ENCODE measurements at places on chromosomes 3 and 15.
A peak's percentile ranks its signal among the peaks of the same experiment; 100 is the strongest.

DNA sequence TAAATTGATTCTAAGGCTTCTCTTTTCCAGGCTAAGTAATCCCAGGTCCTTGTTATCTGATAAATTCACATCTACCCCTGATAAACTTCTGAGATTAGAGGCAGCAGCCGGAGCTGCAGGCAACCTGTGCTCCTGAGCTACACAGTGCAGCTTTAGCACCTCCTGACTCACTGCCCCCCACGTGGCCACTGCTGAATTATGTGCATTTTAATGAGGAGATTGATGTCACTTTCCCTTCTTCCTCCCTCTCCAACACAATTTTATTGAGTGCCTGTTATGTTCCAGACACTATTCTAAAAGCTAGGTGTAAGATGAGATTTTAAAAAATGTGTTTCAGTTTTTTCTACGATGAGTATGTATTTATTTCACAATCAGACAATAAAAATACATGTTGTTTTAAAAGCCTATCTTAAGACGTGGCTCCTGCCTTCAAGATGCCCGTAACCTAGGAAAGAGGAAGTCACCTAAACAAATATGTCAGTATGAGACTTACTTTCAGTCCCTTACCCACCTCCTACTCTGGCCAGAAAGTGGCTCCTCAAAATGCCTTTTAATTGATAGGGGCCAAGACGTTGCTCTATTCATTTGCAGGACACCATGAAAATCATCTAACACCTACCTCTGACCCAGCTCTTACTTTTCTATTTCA is 161.5 kb upstream of the PFN2 start:
- DNase-seq, result peak; percentile 46

- DNase-seq, result no peak
Measured at GRCh38 chr3:156814295-156814694, 11.9 kb upstream of the LEKR1 start.

- no peak for DNase-seq
Measured at GRCh38 chr3:169350228-169350627, 313.3 kb downstream of the MECOM start.

DNA sequence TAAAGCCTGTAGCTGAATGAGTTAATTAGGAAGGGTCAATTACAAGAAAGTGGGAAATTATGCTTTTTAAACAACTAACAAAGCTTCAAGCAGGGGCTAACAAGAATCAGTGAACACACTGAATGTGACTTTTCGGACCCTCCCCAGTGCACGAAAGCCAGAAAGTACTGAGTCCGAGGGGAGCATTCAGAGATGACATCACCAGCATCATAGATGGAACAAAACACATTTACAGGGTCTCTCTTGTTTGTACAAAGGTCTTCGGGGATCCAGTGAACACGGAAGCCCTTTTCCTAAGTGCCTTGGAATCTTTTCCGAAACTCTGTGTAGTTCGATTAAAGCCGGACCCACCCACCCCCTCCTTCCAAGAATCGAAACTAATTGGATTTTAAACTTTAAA is 829 bp downstream of the DCP1A start:
- peak; percentile 26 for DNase-seq

- no peak for DNase-seq
Measured at GRCh38 chr3:2458816-2459215, 360.1 kb downstream of the CNTN4 start.

- DNase-seq, result no peak
Measured at GRCh38 chr3:27720899-27721716, 1.0 kb downstream of the EOMES start.

- no peak for DNase-seq
Measured at GRCh38 chr15:26722621-26723160, 50.2 kb downstream of the GABRB3 start.

GRCh38 chr3:130834476-130834875 is 59.4 kb upstream of the ATP2C1 start:
- DNase-seq, result no peak

GRCh38 chr3:53049987-53050386 is 4.1 kb upstream of the SFMBT1 start:
- DNase-seq, result no peak

DNA sequence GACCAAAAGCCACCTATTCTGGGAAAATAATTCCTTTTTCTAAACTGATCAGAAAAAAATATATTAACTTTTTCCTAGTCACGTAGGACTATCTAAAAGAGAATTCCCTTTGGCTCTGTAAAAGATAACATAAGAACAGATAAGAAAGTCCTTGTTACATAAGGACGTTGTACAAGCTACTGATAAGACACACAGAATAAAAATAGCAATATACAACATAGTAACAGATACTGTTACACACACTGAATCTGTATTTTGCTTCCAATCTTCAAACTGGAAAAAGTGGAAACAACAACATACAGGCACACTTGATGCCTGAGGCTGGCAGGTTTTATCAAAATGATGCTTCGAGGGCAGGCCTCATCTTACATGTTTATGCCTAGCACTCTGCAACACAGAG is 59.8 kb downstream of the SNX4 start:
- DNase-seq, result no peak

- DNase-seq, result no peak
Measured at GRCh38 chr15:93452537-93453211, 363.7 kb upstream of the RGMA start.

DNA sequence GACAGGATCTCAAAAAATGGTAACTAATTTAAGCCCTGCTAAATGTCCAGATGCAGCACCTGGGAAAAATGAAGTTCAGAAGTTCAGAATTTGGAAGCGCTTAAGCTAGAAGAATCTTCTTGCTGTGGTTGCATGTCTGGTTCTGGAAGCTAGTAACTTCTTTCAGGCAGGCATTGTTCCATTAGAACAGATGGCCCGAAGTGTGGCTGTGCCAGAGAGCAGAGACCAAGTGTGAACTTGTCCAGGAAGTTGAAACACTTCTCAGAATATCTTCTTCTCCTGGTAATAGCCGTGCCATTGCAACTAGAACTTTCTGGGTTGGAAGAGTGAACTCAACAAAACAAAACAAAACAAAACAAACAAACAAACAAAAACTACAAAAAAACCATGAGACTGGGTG is 80.0 kb downstream of the MITF start:
- no peak for DNase-seq

All from NB4 (cell line).